ENCODE measurements at places on chromosomes 16 and 17. TPM values are rescaled to one million over a fixed set of nuclear protein-coding genes. Genes with fewer than 3 reads are reported as not detected.

PRSS21 gene
- total RNA-seq: not detected

BCL6B gene
- not detected for total RNA-seq

DNA sequence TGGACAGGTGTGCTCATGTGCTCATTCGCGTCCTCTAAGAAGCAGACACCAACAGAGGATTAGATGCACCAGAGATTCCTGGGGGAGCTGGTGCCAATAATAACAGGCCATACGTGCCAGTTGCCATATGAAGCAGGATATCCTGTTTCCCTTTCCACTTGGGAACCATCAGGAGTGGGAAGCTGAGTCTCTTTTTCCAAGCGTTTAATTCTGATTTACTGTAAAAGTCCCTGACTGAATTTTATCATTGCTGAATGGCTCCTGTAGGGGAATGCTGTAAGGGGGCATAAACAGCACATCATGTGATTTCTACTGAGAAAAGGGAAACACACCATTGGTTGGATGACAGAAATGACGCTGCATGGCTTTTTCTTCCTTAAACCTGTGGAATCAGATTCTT is 113.3 kb downstream of the IRF8 start:
- H3K36me3 ChIP-seq: no peaks in the 10 kb centered on the region
- no peaks in the 10 kb centered on the region for H3K4me1 ChIP-seq
- H3K27ac ChIP-seq: no peak overlapping the region
- peaks cover 2% of the 10 kb centered on the region for H3K27me3 ChIP-seq

GRCh38 chr16:88798772-88799455 is 4.7 kb upstream of the CDT1 start:
- H3K27ac ChIP-seq: no peak overlapping the region
- no peak for DNase-seq
- H3K36me3 ChIP-seq: no peaks in the 10 kb centered on the region

KRTAP1-1 gene
- not detected for total RNA-seq

GRCh38 chr17:80727409-80727755 is 182.7 kb downstream of the RPTOR start:
- H3K27me3 ChIP-seq: no peaks in the 10 kb centered on the region
- H3K27ac ChIP-seq: no peak overlapping the region
- no peak for DNase-seq

FBXO39 gene
- 0.93 TPM for total RNA-seq

- no peaks in the 10 kb centered on the region for H3K4me1 ChIP-seq
- H3K27me3 ChIP-seq: no peaks in the 10 kb centered on the region
- no peaks in the 10 kb centered on the region for H3K36me3 ChIP-seq
- DNase-seq: no peak
- H3K4me3 ChIP-seq: no peak overlapping the region
- H3K27ac ChIP-seq: no peak overlapping the region
These were observed 254.5 kb downstream of the FTO start for GRCh38 chr16:53958341-53958880.

DNA sequence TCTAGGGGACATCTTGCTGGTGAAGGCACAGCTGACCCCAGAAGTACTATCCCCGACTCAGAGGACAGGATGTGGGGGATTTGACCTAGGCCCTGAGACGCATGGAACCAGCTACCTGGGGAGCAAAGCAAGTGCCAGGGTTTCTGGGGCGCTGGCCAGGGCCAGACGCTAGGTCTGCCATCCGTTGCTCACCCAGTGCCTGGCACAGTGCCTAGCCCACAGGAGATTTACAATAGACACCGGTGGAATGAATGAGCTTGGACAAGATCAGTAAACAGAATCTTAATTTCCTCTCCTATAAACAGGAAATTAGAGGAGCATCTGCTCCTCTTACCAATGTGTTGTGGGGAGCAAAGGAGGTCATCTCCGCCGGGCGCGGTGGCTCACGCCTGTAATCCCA is 5.0 kb downstream of the RPRML start:
- no peak overlapping the region for H3K4me3 ChIP-seq
- H3K4me1 ChIP-seq: peaks cover 9% of the 10 kb centered on the region
- H3K27me3 ChIP-seq: peaks cover 35% of the 10 kb centered on the region
- H3K27ac ChIP-seq: no peak overlapping the region
- DNase-seq: no peak

LGALS9B gene
- total RNA-seq: not detected

DNA sequence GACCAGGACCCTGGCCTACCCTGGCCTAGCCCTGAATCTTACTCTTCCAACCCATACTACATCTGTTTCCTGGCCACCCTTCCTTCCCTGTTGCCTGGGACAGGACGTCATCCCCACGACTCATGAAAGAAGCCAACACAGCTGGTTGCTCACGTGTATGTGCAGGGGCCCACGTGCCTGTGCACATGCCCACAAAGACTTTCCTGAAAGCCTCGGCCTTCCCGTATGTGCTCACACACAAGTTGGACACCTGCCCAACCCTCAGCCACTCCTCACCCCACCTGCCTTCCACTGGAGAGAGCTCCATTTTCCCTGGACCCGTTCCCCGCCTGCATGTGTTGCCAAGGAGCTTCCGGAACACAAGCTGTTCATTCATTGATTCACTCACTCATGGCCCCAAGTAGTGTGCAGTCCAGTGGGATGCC is 7.0 kb downstream of the PLXDC1 start:
- H3K27me3 ChIP-seq: peaks cover 2% of the 10 kb centered on the region
- H3K36me3 ChIP-seq: no peaks in the 10 kb centered on the region
- peaks cover 13% of the 10 kb centered on the region for H3K4me1 ChIP-seq
- no peak overlapping the region for H3K4me3 ChIP-seq
- DNase-seq: peak; percentile 91

DNA sequence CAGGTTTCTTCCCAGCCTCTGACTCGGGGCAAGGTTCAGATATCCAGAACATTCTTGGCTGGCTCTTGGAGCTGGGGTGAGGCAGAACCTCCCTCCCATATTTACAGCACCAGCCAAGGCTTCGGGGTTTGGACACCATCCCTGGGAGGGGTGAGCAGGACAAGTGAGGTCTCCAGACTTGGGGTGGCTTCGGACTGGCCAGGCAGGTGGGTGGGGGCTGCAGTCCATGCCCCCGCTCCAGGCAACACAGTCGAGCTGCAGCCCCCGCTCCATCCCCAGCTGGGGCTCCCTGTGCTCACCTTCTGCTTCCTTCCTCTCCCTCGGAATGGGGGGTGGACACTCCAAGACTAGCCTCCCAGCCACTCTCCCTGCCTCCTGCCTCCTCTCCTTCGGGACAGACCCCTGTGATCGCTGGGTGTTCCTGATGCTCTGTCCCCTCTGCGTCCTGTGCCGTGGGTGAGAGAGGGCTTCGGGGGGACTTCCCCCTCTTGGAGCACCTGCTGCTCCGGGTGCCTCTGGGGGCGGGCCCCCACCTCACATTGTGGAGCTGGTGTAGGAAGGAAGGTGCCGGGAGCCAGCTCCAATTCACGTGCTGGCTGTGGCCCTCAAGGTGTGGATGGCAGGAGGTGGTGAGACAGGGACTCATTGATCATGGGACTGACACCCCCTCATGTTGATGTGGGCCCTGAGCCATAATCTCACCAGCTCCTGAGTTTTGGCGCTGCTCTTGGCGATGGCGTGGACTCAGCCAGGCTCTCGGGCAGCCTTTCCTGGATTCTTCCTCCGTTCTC is 189.2 kb downstream of the SEC14L1 start:
- H3K4me3 ChIP-seq: no peak overlapping the region
- H3K27ac ChIP-seq: no peak overlapping the region
- DNase-seq: no peak
